ENCODE measurements at places on chromosomes 6 and 20. TPM values are rescaled to one million over a fixed set of nuclear protein-coding genes. Genes with fewer than 3 reads are reported as not detected.

Gene AKAP7
- total RNA-seq = 12.8 TPM

Gene COL12A1
- 1,307 TPM for total RNA-seq

Gene ZC3H12D
- 5.5 TPM for total RNA-seq

Gene PNPLA1
- total RNA-seq = 1.4 TPM

Gene MAFB
- total RNA-seq = 14.2 TPM

Gene CRIP3
- total RNA-seq = 5.5 TPM

Gene OXT
- not detected for total RNA-seq

Gene ISM1
- 6.7 TPM for total RNA-seq

Gene BTNL2
- not detected for total RNA-seq

Data from umbilical cord (tissue), 2 donors.